ENCODE measurements at places on chromosomes 16 and 17. TPM values are rescaled to one million over a fixed set of nuclear protein-coding genes. Genes with fewer than 3 reads are reported as not detected.

DNA sequence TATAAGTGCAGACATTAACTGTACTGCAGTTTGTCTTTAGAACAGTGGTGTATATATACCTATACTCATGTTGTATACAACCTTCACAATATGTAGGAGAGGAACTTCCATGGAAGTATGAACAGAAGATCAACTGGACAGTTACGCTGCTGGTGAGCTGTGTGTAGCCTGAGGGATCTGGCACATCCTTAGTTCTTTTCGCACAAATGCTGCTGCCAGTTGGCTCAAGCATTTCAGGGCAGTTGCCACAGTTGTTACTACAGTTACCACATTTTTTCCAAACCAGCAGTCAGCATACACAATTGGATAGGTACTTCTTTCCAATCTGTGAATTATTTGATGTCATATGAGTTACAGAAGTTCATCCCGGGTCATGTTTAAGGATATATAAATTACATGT, 539.6 kb upstream of the HSBP1 start:
- DNase-seq = no peak

DNA sequence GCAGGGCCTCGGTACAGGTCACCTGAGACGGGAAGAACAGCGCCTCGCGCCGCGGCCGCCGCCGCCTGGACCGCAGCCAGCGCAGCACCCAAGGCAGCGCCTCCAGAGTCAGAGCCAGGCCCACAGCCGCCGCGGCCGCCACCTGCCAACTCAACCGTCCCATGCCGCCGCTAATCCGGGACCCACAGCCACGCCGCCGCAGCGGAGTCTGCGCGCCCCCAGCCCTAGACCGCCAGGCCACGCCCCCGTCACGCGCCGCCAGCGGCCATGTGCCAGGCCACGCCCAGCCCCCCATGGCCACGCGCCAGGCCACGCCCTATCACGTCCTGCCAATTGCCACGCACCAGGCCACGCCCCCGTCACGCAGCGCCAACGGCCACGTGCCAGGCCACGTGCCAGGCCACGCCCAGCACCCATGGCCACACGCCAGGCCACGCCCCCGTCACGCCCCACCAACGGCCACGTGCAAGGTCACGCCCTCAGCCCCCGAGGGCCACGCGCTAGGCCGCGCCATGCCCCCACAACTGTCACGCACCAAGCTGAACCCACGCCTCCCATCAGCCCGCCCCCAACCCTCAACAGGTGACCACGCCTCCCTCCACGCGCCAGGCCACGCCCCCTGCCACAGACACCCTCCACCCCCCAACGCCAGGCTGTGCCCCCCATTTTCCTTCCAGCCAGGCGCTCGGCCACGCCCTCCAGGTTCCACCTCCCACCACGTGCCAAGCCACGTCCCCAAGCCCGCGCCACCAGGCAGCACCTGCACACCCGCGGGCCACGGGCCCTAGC, at the start of gene PLD6:
TSS of gene PLD6 (minus strand) at position 210 of the 789 bp plus-strand sequence. CDS start at position 163, 47 bp downstream.
- DNase-seq = peak; percentile 80

DNA sequence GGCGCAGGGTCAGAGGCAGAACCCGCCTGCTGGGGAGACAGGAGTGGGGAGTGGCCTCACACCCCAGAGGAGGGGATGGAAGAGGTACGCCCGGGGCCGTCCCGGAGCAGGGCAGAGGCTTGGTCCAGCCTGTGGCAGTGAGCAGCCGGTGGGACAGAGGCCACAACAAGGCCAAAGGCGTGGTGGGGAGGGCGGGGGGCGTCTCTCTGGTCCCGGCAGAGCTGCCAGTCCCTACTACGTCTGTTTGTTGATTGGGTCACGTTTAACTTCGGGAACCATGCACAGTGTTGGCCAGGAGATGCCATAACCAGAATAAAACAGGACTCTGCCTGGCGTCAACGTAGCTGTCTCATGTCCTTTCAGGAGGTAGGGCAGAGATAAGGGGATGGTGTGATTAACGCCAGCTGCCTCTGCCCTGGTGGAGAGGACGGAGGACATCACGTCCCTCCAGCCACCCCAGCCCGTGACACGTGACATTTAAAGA, 192.8 kb downstream of the BANP start:
- DNase-seq = no peak

UNC13D gene
- 185 TPM for total RNA-seq

GRCh38 chr16:86029131-86029741, 130.3 kb downstream of the IRF8 start:
- DNase-seq = no peak

ZP2 gene
- total RNA-seq = not detected

DNA sequence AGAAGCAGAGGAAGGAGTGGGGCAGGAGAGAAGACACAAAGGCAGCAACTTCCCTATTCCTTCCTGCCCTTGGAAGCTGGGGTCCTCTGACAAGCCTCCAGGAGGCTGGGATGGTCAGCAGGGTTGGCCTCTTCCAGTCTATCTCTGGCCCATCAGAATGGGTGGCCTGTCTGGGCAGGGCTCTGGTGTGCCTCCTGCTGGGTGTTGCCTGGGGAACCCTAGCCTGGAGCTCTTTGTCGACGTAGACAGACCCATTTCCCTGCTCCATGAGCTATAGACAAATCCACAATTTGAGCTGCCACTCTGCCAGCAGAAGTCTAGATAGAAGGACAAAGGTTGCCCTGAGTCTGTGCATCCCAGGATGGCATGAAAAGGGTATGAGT, 11.4 kb downstream of the IGFBP4 start:
- no peak for DNase-seq

CFDP1 gene
- total RNA-seq = 35.4 TPM

DNA sequence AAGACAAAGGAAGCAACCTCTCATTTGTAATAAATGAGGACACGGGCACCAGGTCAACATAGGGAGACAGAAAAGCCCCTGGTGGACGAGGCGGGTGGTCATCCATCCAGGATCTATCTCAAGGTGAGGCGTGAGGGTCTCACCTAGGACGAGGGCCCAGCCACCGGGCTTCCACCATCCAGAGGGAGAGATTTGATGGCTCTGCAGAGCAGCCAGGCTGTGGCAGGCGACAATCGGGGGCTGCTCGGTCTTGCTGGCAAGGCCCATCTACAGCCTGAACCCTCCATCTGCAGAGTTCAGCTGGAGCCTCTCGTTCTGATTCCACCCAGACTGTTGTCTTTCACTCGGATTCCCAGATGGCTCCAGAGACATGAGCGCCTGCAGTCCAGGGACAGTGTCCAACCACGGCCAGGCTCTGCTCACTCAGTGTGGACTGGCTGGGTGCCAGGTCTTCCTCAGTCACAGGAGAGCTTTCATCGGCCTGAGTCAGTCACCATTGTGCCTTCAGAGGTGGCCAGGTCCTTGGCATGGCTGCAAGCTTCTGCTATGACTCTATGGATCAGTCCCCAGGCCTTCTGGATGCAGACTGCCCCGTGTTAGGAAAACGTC, 5.9 kb downstream of the LITAFD start:
- DNase-seq = no peak

- no peak for DNase-seq
Measured at GRCh38 chr17:59353106-59353854, 21.8 kb downstream of the YPEL2 start.

DNA sequence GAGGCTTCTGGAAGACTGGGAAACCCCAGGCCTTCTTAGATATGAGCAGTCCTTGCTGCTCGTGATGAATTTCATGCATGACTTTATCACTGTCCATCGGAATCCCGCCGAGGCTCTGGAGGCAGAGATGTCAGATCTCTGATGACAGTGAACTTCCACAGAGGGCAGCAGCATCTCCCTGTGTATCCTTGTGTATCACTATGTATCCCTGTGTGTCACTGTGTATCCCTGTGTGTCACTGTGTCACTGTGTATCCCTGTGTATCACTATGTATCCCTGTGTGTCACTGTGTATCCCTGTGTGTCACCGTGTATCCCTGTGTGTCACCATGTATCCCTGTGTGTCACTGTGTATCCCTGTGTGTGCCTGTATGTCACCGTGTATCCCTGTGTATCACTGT, 160.2 kb upstream of the CHMP6 start:
- DNase-seq = no peak

- peak; percentile 39 for DNase-seq
Measured at GRCh38 chr17:17179371-17179827, 26.7 kb downstream of the PLD6 start.

MEFV gene
- not detected for total RNA-seq

MRTFB gene
- 10.4 TPM for total RNA-seq

SLC12A3 gene
- total RNA-seq = not detected

DNA sequence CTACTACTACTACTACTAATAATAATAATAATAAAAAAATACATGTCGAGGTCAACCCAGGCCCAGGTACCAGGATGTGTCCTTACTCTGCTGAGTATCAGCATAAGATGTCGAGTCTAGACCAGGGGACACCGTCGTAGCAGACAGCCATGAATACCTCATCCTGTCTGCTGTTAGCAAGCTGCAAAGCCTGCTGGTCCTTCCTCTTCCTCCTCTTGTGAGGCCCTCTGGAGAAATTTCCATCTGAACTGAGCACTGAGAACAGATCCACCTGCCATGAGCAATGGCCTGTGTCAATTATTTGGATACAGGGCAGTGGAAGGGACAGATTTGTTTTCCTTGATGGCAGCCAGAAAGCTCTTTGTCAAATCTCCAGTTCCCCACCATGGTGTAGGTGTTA, 168.5 kb downstream of the XYLT1 start:
- DNase-seq = peak; percentile 8

SOCS1 gene
- 161 TPM for total RNA-seq

TRPV2 gene
- total RNA-seq = 42.2 TPM

DNA sequence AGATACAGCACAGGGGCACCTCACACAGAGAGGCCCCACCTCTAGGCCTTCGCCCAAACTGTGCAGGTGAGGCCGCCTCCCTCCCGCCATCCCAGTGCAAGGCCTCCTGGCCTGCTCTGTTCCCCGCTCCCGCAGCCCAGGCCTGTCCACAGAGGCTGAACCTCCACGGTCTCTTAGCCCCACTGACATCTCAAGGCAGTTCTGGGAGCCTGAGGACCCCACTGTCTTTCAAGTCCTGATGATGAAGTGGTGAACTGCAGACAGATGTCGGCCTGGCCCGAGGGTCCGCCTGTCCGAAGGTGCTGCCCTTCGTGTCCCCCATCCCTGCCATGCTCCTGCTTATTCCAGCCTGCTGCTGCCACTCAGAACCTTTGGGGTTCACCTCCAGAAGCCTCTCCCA, 32.3 kb downstream of the ENGASE start:
- no peak for DNase-seq

- DNase-seq = peak; percentile 30
Measured at GRCh38 chr17:81018044-81018802, 16.7 kb upstream of the BAIAP2 start.
